ENCODE measurements at places on chromosomes 16 and 17.

DNA sequence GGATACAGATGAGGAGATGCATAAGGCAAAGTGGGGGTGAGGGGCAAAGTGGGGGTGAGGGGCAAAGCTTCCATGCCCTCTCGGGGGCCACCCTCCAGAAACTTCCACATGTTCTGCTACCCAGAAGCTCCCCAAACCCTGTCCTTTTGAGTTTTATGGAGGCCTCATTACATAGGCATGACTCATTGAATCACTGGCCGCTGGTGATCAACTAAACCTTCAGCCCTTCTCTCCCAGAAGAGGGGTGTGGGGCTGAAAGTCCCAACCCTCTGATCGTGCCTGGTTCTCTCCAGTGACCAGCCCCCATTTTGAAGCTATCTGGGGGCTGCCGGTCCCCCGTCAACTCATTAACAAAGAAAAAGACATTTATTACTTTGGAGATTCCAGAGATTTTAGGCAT, 27.5 kb downstream of the ITGAE start:
- peak; percentile 66 for DNase-seq

DNA sequence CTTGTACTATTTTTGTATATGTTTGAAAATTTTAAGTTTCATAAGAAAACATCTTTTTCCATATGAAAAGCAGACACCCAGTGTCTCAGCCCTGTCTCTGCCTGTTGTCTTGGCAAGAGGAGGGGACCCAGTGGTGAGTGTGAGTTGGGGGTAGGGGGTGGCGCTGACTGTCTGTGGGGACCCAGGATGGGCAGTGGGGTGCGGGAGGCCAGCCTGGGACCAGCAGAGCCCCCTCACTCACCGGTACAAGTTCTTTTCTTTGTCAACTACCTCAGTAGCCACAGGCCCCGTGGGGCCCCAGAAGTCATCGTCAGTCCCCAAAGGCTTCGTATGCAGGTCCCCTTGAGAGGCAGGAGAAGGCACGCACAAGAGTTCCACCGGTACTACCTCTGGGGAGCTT, 46.2 kb downstream of the MIS12 start:
- DNase-seq = no peak

GRCh38 chr16:66604376-66605176, at the start of gene CMTM3:
TSS of gene CMTM3 (plus strand) at chr16:66604704. CDS start at chr16:66604806, 102 bp downstream.
- peak; percentile 61 for DNase-seq

DNA sequence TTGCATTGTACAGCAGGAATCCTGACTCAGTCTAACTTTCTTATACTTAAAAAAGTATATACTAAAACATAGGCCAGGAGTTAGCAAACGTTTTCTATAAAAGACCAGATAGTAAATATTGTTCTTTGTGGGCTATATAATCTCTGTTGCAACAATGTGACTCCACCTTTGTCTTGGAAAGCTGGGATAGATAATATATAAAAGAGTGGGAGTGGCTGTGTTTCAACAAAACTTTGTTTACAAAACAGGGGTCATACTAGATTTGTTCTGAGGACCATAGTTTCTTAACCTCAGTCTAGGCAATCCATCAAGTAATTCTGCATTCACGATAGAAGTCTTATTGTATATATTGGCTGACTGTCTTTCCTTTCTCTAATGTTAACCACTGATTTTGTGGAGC, 9.0 kb upstream of the TBC1D3B start:
- DNase-seq = no peak

- DNase-seq = no peak
Observed at GRCh38 chr17:38731526-38732294, 1.6 kb downstream of the CISD3 start.
